ENCODE measurements at places on chromosomes 11 and 22.

- no peak for DNase-seq
These were observed 19.0 kb upstream of the RASD2 start for GRCh38 chr22:35521358-35522224.

DNA sequence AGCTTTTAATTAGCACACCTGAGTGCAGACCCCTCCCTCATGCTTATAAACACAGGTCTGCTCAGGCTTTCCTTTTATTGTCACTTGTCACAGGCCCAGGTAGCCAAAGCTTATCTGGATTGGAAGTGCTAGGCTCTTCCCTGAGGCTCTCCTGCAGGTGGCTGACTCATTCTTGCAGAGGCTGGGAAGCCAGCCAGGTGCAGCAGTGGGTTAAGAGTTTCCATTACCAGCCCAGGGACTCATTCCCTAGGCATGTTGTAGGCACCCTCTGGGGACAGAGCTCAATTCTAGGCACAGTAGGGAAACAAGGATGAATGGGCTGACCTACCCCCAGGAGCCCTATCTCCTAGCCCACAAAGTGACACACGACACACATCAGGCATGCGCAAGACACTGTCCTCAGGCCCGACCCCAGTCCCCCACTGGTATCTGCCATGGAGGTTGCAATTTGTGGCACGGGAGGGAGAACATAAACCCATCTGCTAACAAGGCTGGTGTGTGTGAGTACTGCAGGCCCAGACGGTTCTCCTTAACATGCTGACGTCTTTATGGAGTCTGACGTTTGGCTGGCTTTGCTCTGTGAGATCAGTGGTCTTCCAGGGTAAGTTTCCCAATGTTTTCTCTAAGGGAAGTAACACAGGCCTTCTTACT lies 94.2 kb downstream of the ABTB2 start:
- DNase-seq = peak; percentile 53

GRCh38 chr11:65298131-65298535 lies 16.5 kb upstream of the CDC42EP2 start:
- DNase-seq = no peak

DNA sequence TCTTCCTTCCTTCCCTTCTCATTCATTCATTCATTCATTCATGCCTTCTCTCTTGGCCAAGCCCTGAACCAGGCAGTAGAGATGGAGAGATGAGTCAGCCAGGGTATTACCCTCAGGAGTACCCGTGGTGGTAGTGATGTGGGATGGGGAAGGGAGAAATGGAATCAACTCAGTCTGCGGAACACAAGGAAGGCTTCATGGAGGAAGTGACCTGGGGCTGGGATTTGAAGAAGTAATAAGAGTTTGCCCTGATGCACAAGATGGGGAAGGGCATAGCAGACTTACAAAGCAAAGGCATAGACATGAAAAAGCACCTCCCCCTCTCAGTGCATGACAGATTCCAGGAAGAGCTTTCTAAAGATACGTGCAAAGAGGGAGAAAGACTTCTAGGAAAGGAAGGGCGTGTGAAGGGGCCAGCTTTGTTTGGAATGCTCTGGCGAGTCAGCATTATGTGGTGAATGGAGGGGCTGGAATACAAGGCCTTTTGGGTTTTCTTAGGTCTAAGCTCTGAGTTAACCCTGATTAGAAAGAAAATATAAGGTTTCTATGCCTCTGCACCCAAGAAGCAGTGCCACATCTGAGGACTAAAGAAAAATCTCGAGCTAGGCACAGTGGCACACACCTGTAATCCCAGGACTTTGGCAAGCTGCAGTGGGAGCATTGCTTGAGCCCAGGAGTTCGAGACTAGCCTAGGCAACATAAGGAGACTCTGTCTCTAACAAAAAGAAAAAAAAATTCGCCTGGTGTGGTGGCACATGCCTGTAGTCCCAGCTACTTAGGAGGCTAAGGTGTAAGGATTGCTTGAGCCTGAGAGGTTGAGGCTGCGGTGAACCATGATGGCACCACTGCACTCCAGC lies 36.4 kb upstream of the ACER3 start:
- DNase-seq = peak; percentile 83

GRCh38 chr11:130719220-130719915 lies 196.9 kb downstream of the SNX19 start:
- DNase-seq = peak; percentile 91
